Renal cortical epithelial cell (primary cell): ENCODE measurements at places on chromosomes 12 and 14.
A peak's percentile ranks its signal among the peaks of the same experiment; 100 is the strongest.

DNA sequence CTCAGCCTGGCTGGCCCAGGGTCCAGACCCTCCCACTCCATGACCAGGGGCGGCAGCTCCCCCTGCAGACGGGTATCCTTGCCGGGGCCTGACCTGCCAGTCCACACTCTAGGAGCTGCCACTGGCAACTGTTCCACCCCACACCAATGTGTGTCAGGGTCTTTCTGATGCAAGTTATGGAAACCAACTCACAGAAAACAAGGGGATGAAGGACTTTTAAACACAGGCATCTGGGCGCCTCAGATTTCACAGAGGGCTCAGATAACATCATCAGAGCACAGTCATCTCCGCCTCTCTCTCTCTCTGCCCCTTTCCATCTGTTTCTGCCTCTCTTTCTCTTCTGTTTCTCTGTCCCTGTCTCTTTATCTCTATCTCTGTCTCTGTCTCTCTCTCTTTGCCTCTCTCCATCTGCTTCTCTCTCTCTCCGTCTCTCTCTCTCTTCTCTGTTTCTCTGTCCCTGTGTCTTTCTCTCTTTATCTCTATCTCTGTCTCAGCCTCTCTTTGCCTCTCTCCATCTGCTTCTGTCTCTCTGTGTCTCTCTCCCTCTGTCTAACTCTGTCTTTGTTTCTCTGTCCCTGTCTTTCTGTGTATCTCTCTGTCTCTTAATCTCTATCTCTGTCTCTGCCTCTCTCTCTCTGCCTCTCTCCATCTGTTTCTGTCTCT, 67.4 kb upstream of the FBRSL1 start:
- DNase-seq, result no peak

GRCh38 chr14:93240678-93241000, 33.6 kb downstream of the UBR7 start:
- no peak for DNase-seq

DNA sequence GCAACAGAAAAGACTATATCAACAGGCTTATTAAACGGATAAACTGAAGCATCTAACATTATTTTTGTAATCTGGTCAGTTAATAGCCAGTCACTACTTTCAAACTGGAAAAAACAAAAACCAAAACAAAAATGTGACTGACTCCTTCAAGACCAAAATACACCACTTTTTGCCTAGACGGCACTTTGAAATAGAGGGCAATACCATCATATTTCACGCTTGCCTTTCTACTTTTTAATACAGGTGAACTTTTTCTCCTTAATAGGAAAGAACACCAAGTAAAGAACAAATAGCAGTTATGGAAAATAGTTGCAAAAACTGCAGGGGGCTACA, 550 bp upstream of the NUP107 start:
- no peak for DNase-seq

GRCh38 chr12:114306646-114307045, 99.3 kb downstream of the TBX5 start:
- DNase-seq, result no peak

DNA sequence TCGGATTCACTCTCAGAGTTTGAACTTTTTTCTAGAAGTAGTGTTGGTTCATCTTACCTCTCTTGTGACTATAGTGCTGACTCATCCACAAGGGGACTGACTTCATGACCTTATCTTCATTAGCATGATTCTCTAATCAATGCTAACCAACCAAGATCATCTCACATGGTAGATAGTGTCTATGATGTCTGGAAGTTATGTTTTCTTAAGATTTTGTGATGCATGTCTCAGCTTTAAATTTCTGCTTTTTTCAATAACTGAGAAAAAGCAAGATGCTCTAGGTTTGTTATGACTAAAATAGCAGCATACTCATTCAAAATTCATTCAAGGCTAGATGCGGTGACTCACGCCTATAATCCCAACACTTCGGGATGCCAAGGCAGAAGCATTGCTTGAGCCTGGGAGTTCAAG, 12.3 kb upstream of the SLC35E3 start:
- no peak for DNase-seq

GRCh38 chr12:41228066-41228820, 40.1 kb downstream of the PDZRN4 start:
- DNase-seq, result no peak

DNA sequence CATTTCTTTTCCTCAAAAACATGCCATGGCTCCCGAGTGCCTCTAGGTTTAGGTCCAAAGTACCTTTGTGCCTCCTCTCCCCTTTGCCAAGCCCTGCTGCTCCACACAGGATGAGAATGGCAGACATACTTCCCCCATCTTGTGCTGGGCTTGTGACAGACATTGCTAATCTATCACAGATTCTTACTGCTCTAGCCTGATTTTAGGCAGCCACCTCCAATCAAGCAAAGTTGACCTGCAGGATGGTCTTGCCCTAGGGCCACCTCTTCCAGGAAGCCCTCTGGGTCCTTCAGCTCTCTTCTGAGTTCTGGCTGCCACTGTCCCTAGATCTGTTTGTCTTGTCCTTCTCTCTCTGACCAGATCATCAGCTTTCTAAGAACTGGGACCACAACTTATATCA, 20.5 kb downstream of the FOXN4 start:
- no peak for DNase-seq

DNA sequence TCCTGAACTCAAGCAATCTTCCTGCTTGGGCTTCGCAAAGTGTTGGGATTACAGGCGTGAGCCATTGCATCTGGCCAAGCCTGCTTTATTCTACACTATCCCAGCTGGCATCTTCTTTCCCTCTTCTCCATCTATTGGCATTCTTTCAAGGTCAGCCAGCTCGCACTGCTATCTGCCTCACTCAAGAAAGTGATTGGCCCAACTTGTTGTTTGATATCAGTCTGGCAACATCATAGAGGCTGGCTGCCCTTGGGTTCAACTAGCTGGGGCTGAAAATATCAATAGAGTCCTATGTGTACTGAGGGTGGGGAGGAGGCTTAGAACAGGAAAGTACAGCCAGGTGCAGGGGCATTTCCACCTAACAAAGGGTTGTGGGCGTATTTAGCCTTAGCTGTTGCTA, 17.1 kb downstream of the GMFB start:
- DNase-seq, result no peak

GRCh38 chr14:76073717-76074116, 78.0 kb upstream of the GPATCH2L start:
- no peak for DNase-seq

DNA sequence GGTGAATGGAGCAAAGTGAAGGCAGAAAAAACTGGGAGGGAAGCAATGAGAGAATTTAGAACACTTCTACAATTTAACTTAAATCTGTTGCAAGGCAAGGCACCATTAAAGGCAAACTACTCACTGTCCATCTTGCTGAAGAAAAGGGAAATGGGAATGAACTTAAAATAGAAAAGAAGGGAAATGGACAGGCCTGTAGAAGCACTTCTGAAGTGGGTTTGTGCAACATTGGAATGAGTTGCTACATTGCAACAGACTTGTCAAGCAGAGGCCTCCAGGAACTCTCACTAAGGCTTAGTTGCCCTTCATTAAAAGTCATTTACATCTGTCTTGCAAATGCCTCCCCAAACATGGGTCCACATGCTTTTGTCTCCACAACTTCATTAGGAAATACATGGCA, 13.7 kb upstream of the OR10AD1 start:
- no peak for DNase-seq

GRCh38 chr14:54901380-54902142, 1.1 kb downstream of the GCH1 start:
- no peak for DNase-seq

GRCh38 chr14:69152181-69152901, 578 bp downstream of the DCAF5 start:
- DNase-seq, result peak; percentile 40
